ENCODE measurements at places on chromosomes 1 and 21.

- no peak for DNase-seq
Observed at GRCh38 chr1:155254228-155254713, 1.0 kb downstream of the ENTREP3 start.

DNA sequence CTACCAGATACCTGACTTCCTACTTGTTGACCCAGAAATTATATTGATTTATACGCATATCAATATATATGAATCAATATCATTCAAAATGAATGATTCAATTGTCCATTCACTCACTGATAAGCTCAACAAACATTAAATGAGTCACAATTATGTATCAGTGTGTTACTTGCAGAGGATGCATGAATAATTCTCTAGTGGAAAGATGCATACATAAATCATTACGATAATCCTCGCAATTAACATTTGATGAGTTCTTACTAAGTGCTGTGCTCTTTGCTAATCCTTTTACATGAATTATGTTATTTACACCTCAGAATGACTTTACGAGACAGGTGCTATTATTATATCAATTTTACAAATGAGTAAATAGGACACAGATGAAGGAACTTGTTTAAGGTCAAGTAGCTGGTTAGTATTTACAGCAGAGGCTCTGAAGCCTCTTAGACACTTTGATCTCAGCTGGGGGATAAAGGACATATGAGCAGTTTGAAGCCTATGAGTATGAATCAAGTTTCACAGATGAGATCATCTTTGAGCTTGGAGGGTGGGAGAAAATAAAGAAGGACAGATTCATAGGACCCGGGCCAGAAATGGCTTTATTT is 112.8 kb upstream of the ADAMTS5 start:
- DNase-seq = no peak

GRCh38 chr1:224727351-224728289 is 111.5 kb downstream of the CNIH3 start:
- no peak for DNase-seq

DNA sequence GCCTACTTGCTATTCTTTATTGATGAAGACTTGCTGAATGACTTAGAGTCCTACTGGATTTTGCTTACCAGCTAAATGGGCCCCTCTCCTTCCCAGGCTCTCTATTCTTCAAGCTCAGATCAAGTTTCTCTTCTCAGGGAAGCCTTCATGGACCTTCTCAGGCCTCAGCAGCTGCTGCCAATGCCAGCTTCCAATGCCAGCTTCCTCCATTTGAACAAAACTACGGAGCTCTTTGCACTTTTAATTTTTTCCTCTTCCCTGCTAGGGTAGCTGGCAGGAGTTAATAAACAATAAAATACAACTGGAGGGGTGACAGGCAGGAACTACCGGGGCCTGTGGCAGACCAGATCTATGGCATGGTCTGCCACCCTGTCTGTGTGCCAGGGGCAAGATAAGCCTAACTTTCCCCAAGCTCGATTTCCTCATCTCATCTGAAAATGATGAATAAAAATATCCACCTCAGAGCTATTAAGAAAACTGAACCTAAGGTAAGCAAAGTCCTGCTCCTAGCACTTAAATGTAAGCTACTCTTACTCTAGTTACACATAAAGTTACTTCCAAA is 995 bp upstream of the IPO13 start:
- DNase-seq = no peak

DNA sequence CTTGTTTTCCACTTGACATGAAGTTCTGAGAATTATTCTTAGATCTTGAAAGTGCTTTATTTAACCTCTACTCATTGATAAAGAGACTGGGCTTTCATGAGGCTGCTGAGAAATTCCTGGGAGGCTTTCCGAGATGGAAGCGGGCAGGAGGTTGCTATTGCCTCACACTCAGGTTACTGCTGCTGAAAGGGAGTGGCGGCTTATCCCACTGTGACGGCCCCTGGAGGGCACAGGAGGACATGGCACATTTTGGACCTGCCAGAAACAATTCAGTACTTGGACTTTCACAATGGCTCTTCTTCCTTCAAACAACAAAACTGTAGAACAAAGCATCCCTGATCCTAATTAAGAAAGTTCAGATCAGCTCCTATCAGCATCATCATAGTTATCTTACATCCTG is 16.2 kb upstream of the MARK1 start:
- no peak for DNase-seq

DNA sequence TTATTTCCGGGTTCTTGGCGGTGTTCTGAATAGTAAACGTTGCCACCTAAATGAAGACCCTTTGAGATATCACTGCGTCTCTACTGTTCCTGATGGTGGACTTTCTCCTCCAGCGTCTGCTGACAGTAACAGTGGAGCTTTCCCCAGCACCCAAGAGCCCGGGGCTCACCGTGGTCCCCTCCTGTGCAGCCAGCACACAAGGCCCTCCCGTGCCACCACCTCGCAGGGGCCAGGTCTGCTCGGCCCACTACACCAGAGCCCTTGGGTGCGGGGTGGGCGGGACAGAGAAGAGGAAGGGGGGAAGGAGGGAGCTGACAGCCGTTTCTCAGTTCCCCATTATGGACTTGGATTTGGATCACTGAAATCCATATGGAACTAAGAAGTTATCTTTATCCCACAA is 61.2 kb upstream of the TRAPPC10 start:
- DNase-seq = no peak

- no peak for DNase-seq
Observed at GRCh38 chr21:42438316-42439205, 34.9 kb downstream of the UBASH3A start.

Measured in HS-27A (cell line).